Amygdala (tissue), 56 donors: ENCODE measurements at places on chromosomes 11 and 22.

GRCh38 chr22:39832627-39833074 is 60.9 kb downstream of the ENTHD1 start:
- no peak for DNase-seq

GRCh38 chr11:64916040-64916774 is 802 bp downstream of the ATG2A start:
- no peak for DNase-seq

GRCh38 chr11:57490456-57491248 is 24.9 kb downstream of the SLC43A1 start:
- DNase-seq = no peak

GRCh38 chr11:107331728-107332127 is 125.9 kb downstream of the CWF19L2 start:
- DNase-seq = no peak

DNA sequence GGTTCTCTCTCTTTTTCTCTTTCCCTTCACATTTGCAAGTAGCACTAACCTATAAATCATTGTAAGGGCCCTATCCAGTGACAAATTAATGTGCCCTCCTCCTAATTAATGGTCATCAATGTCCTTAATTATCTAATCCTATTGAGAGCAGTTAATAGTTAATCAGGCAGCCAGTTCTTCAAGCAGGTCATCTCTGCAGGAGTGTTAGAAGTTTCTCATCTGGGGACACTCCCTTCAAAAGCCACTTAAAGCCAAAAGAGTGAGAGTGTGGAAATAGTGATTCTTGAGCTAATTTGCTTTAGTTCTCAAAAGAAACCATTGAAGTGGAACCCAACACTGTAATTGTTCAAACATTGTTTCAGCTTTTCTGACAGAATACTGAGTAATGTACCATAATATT is 141.6 kb downstream of the ELP4 start:
- no peak for DNase-seq

DNA sequence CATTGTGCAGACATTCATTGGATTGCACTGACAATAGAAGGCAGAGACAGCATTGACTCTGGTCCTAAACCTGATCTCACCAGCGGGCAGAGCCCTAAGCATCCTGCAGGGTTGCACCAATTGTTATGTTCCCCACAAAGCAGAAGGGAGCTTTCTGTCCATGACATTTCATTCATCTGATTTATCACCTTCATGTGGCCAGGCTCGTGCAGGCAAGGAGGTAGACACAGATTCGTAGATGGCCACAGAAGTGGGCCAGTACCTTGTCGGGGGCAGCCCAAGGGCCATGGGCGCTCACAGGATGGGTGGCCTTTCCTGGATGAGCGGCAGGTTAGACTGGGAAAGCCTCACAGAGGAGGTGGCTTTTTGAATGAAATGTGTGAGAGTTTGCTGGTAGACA is 2.9 kb downstream of the TSKU start:
- no peak for DNase-seq

GRCh38 chr11:88300888-88301487 is 36.5 kb downstream of the CTSC start:
- no peak for DNase-seq

- DNase-seq = no peak
These were observed 24.1 kb downstream of the OR10D3 start for GRCh38 chr11:124207102-124207792.

DNA sequence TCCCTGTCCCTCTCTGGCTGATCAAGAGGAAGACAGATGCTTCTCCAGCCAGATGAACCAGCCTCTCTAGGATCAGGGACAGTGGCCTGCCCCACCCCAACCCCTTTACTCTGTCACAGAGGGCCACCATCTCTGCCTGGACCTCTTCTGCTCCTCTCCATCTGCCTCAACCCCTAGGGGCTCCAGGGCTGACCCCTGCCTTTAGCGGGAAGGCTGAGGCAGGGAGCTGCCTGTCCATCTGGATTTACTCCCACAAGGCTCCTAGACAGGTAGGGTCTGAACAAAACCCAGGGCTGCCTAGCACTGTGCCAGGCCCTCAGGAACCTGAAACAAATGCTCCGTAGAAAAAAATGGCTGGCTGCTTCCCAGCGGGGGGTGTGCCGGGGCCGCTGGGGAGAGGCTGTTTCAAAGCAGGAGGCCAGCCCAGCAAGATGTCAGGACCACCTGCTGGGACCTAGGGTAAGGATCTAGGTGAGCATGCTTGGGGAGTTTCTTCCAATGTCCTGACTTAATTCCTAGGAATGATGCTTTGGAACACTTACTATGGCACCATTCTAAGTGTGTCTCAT is 3.2 kb downstream of the CHST1 start:
- no peak for DNase-seq

- no peak for DNase-seq
These were observed 198.8 kb downstream of the BARX2 start for GRCh38 chr11:129574431-129574830.

DNA sequence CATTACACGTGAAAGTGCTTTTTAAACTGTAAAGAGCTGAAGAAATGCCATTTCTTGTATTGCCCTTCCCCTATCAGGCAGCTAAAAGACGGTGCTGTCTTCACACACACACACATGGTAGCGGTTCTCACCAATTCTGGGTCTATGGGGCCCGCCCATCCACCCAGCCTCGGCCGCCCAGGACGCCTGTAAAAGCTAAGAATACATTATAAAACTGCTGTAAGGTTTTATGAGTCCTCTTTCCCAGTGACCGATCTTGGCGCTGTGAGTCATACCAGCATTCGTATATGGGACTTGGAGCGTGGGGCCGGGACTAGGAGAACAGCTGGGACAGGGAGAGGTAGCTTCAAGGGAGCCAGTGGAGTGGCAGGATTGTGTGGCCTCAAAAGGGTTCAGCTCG is 149.7 kb upstream of the CADM1 start:
- DNase-seq = no peak

DNA sequence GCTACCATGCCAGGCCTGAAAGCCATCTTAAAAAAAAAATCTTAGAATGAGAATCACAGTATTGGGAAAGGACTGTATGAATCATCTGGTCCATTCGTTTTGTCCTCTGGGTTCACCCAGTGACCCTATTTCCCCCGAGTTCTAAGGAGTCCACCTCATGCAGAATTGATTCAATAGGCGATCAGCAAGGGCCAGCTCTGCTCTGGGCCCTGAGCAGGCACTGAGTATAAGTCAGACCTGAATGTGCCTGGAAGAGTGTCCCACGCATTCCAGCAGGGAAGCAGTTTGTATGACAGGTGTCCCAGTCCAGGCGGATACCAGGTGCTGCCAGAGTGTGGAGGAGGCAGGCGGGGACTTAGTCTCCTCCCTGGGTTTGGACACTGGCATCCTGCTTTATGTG is 883 bp upstream of the HMOX1 start:
- no peak for DNase-seq

GRCh38 chr11:86162239-86162638 is 82.3 kb upstream of the EED start:
- no peak for DNase-seq

DNA sequence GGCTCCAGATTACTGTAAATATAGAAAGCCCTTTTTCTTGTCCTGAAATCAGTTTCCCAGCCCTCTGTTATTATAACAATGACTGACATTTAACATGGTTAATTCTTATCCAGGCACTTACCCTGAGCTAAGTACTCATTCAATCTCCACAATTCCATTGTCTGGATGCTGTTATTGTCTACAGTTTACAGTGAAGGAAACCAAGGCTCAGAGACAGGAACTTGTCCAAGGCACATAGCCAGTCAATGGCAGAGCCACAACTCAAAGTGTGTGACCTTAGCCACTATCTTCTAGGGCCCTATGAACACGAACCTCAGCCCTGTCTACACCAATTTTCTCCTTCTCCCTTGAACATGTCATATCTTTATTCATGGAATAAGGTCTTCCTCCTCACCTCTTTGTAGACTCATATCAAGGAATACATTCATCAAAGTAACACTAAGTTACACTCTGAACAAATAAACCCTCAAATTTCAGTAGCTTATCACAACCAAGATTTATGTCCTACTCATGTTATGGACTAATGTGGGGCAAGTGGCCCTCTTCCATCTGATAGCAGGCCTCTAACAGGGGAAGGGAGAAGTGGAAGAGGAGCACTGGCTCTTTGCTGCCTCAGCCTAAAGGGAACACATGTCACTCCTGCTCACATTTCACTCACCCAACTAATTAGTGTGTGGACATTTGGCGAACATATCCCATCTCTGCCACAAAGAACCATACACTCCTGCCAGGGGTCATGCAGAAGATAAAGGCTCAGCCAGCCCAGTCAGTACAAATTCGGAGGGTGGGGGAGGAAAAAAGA is 39.3 kb upstream of the APLNR start:
- no peak for DNase-seq

- no peak for DNase-seq
These were observed 63.0 kb downstream of the TNRC6B start for GRCh38 chr22:40240686-40241085.

DNA sequence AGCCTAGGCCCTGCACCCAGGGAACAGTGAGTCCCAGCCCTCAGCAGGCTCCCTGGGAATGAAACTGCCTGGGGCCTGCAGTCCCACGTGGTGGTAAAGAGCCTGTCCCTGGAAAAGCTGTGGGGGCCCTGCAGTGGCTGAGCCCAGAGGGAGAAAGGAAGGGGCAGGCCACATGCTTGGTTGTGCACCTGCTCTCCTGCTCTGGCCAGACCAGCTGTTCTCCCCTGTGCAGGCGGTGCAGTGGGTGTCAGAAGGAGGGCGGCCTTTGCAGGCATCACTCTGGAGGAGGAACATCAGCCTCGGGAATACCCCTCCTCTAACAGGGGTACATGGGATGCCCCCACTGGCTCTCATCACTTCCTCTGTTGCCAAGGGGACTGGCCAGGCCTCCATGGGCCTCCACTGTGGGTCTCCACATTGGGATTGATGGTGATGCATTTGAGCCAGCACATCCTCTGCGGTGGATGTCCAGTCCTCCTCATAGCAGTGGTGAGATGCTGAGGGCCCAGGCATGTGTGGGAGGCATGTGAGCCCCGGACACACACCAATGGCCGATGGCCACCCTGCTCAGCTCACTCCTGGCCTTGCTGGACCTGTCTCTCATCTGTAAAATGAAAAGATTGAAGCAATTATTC is 690.4 kb downstream of the BRD1 start:
- DNase-seq = no peak

- no peak for DNase-seq
These were observed 20.9 kb upstream of the DRD2 start for GRCh38 chr11:113496026-113496651.

GRCh38 chr22:30327864-30328345 is 1.2 kb upstream of the TBC1D10A start:
- no peak for DNase-seq

DNA sequence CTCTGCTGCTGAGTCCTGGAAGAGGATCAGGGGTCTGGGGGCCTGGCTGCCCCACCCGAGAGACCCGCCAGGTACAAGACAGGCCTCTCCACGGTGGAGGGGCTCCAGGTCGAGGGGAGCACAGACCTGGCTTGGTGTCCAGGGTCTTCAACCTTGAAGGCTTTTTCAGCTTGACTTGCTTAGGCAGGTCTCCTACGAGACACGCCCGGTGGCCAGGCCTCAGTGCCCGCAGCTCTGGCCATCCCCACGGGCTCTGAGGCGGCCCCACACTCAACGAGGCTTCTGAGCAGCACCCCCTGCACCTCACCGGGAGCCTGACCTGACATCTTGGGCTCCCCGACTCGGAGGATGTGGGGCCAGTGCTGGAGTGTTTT is 6.6 kb upstream of the PLXNB2 start:
- DNase-seq = no peak

DNA sequence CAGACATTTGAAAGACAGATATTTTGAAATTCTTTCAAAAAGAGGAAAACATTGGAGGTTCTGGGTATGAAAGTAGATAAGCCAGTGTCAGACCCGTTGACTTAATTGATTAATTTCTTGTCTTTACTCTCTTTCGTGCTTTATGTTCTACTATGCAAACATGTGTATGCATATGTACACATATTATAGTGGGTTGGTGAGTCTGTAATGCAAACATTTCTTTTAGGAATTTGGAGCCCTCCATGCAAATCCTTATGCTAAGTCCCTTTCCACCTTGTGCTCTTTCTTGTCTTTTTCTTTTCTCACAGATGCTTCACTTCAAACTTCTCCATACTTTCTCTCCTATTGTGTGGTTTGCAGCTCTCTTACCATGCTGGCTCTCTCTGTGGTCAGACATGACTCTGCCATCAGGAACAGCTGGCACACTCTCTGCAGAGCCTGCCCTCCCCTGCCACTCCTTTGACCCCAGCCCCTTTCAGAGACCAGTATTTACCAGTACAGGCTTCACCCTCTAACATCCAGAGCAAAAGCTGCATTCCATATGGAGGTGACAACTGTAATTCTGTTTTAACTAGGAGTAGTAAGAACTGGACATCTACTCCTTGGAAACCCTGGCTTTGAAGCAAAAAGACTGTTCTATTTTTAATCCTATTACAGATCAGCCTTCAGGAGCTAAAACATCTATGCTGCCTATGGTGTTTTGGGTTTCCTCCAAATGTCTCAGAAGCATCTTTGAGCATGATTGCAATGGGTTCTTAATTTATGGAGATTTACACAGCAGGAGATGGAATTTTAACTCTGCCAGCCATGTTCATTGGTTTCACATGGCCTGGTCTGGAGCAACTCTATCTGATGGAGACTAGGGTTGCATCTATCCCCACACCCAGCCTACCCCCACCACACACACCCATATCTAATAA is 386.9 kb upstream of the FAT3 start:
- no peak for DNase-seq

- DNase-seq = no peak
These were observed 22.3 kb upstream of the SPON1 start for GRCh38 chr11:13939961-13940906.

- DNase-seq = peak; percentile 28
These were observed 130.5 kb upstream of the C11orf58 start for GRCh38 chr11:16607675-16608644.

- DNase-seq = no peak
These were observed 13.5 kb upstream of the TTLL8 start for GRCh38 chr22:50071432-50072166.

DNA sequence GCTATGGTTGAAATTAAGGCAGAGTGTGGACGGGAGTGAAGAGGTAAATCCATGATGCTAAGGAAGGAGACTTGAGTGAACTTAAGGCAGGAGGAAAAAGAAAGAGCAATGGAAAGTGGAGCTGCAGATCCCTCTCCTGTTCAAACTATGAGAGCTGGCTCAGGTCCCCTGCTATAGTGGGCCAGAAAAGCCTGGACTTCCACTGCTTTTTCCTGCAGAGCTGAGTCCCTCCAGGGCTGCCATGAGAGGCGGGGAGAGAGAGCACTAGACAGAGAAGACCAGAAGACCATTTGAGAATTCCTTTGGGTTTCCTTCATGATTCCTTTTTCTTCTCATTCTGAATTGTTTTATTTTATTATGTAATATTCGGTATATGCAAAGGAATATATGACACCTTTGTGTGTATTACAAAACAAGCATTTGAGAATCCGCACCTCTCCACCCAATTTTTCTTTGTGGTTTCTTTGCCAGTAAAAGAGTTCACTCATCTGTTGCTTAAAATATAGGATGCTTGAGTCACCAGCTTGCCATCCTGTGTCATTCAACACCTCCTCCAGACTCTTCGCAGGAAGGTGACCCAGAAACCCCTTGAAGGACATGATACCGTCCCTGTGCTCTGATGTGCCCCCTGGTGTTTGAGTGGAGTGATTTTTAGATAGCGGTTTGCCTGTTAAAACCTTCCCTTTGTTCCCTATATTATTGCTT is 24.4 kb downstream of the SREBF2 start:
- DNase-seq = no peak

GRCh38 chr11:67644042-67644441 is 4.5 kb upstream of the TBX10 start:
- no peak for DNase-seq

GRCh38 chr11:86214710-86215109 is 29.8 kb upstream of the EED start:
- no peak for DNase-seq

- DNase-seq = no peak
These were observed 54.6 kb downstream of the OTOG start for GRCh38 chr11:17601676-17602075.

- DNase-seq = no peak
These were observed 288.8 kb upstream of the C11orf87 start for GRCh38 chr11:109133159-109133558.
